Endothelial cell (in vitro differentiated cells): ENCODE measurements at places on chromosomes 7 and 10. TPM values are rescaled to one million over a fixed set of nuclear protein-coding genes. Genes with fewer than 3 reads are reported as not detected.

- H3K27me3 ChIP-seq = no peaks in the 10 kb centered on the region
- no peaks in the 10 kb centered on the region for H3K4me1 ChIP-seq
- no peaks in the 10 kb centered on the region for H3K36me3 ChIP-seq
- no peak overlapping the region for H3K27ac ChIP-seq
- no peak overlapping the region for H3K4me3 ChIP-seq
These were observed 158.5 kb downstream of the DKK1 start for GRCh38 chr10:52472406-52473146.

The TMEM176A gene
- 1.3 TPM for total RNA-seq

- H3K4me3 ChIP-seq = no peak overlapping the region
- H3K4me1 ChIP-seq = peaks cover 18% of the 10 kb centered on the region
- H3K36me3 ChIP-seq = no peaks in the 10 kb centered on the region
- no peak overlapping the region for H3K27ac ChIP-seq
- DNase-seq = no peak
These were observed 10.8 kb downstream of the PDE1C start for GRCh38 chr7:32059289-32060011.

GRCh38 chr7:36079446-36080025 is 73.5 kb upstream of the EEPD1 start:
- H3K4me1 ChIP-seq = peaks cover 26% of the 10 kb centered on the region
- no peaks in the 10 kb centered on the region for H3K36me3 ChIP-seq
- no peak overlapping the region for H3K27ac ChIP-seq
- no peak for DNase-seq
- no peak overlapping the region for H3K4me3 ChIP-seq
- H3K27me3 ChIP-seq = peaks cover 10% of the 10 kb centered on the region

The ZC3HAV1L gene
- 12.4 TPM for total RNA-seq

The SLC16A9 gene
- 3.8 TPM for total RNA-seq

DNA sequence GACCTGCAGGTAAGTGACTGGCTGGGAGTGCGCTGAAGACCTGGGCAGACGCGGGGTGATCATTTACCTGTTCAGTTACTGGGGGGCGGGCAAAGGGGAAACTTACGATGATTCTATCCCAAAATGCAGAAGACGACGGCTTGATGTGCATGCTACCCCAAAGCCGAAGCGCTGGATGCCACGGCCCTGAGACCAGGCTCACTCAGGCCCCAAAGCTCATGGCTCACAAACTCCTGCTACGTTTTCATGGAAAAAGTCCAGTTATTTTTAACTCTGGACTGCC is 200.6 kb downstream of the DIP2C start:
- no peak overlapping the region for H3K4me3 ChIP-seq
- no peak for DNase-seq
- peaks cover 4% of the 10 kb centered on the region for H3K36me3 ChIP-seq
- H3K27ac ChIP-seq = no peak overlapping the region

DNA sequence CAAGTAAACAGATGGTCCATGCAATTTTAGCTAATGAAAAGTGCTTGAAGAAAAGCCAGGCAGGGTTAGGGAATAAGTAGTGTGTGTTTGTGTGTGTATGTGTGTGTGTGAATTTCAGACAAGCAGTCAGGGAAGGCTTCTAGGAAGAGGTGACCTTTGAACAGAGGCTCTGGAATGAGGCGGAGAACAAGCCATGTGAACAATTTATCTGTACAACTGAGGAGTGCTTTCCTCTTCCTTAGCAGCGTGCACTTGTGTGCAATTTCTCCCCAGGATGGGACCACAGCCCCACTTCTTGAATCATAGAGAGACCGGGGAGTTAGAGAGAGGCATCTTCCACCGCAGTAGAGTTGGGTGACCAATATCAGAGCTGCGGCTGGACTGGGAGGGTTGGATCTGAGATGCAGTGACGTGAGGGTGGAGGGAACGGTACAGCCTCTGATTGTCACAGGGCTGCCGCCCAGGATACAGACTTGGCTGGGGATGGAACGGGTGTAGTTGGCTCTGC is 69.2 kb upstream of the FAM171A1 start:
- H3K4me1 ChIP-seq = peaks cover 20% of the 10 kb centered on the region
- H3K4me3 ChIP-seq = no peak overlapping the region
- H3K27me3 ChIP-seq = peaks cover 2% of the 10 kb centered on the region
- no peak for DNase-seq
- no peaks in the 10 kb centered on the region for H3K36me3 ChIP-seq

GRCh38 chr10:1611936-1612550 is 125.3 kb downstream of the ADARB2 start:
- peaks cover 1% of the 10 kb centered on the region for H3K27me3 ChIP-seq
- H3K4me1 ChIP-seq = peaks cover 7% of the 10 kb centered on the region
- H3K27ac ChIP-seq = no peak overlapping the region
- no peaks in the 10 kb centered on the region for H3K36me3 ChIP-seq

GRCh38 chr10:99673492-99673891 is 14.2 kb downstream of the ENTPD7 start:
- H3K4me1 ChIP-seq = no peaks in the 10 kb centered on the region
- DNase-seq = no peak
- no peaks in the 10 kb centered on the region for H3K36me3 ChIP-seq
- no peak overlapping the region for H3K27ac ChIP-seq

The SPDYE11 gene
- 0.13 TPM for total RNA-seq

The PDZD7 gene
- 0.54 TPM for total RNA-seq

DNA sequence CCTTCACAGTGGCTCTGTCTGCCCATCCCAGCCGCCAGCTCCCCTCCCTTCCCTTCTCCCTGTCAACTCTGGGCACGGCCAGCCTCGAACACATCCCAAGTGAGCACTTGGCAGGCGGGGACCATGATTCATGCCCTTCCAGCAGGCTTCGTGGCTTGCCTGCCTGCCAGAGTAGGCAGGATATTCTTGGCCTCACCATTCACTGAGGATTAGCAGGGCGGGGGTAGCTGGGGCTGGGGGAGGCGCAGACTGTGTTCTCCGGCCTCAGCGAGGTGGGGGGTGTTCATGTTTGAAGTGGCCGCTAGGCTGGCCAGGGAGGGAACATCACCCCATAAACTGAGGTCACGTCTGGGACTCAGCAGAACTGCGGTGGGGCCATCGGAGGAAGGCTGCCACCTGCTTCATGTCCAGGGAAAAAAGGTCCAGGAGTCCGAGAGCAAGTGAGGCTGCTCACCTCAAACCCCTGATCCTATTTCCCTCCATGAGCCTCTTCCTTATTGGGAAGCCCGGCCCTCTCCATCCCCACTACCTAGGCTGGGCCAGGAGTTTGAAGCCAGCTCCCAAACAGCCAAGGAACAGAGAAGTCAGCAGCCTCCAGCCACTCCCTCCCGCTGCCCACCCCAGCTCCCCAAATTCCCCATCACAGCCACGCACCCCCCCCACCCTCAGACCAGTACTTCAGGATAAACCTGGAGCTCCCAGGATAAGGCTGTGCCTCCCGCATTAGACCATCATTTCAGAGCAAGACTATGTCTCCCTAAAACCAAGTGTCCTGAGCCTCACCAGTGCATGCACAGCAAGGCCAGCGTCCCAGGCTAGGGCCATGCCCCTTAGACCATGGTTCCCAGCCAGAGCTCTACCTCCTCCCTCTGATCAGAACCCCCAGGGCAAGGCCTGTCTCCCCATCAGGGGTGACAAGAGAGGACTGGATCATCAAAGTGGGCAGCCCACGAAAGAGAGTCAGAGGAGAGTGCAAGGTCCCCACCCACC is 42.8 kb upstream of the RABGEF1 start:
- H3K27me3 ChIP-seq = peaks cover 9% of the 10 kb centered on the region
- no peak overlapping the region for H3K4me3 ChIP-seq
- peaks cover 11% of the 10 kb centered on the region for H3K36me3 ChIP-seq
- no peak for DNase-seq

DNA sequence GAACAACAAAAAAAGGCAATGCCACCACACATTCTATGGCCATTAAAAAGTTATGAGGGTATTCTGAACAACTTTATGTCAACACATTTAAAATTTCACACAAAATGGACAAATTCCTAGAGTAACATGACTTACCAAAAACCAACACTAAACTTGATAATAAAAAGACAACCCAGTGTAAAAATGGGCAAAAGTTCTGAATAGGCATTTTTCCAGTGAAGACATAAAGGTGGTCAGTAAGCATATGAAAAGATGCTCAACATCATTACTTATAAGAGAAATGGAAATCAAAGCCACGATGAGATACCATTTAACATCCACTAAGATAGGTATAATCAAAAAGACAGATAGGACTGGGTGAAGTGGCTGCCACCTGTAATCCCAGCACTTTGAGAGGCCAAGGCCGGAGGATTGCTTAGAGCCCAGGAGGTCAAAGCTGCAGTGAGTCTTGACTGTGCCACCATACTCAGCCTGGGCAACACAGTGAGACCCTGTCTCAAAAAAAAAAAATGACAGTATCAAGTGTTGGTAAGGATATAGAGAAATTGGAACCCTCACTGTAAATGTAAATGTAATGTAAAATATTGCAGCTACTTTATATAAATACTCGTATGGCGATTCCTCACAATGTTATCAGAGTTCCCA is 71.1 kb upstream of the OIT3 start:
- peaks cover 4% of the 10 kb centered on the region for H3K36me3 ChIP-seq
- DNase-seq = no peak
